Coronary artery (tissue), 2 donors: ENCODE measurements at places on chromosomes 2 and 18.

- DNase-seq = no peak
Observed at GRCh38 chr2:200307724-200308545, 1.4 kb downstream of the SPATS2L start.

- DNase-seq = peak; percentile 63
Observed at GRCh38 chr2:8566155-8566670, 115.6 kb upstream of the ID2 start.

DNA sequence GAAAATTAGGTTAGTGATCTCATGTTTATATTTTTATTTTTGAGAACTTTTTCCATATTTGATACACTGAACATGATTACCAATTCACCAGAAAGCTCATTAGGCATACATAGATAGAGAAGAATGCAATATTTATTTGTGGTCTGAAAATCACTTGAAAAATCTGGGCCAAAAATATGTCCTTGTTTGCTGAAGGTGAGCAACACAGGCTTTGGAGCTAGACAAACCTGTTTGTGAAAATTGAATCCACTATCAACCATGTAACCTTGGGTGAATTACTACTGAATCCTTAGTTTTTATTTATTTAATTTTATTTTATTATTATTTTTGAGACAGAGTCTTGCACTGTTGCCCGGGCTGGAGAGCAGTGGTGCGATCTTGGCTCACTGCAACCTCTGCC lies 46.5 kb upstream of the ZSWIM2 start:
- DNase-seq = no peak

DNA sequence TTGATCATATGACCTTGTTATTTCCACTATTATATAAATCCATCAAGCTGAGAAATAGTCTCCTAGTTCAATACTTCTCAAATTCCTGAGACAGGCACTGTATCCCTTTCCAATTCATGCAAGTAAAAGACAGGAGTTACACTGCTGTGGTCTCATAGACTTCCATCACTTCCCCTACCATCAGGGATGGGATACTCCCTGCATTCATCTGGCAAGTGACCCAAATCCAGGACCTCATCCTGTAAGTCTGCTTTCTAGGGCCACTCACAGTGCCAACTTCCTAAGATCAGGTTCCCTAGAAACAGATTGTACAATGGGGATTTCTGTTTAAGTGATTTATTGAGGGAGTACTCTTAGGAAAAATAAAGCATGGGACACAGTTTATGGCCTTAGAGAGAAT lies 424.0 kb upstream of the CDH7 start:
- no peak for DNase-seq

DNA sequence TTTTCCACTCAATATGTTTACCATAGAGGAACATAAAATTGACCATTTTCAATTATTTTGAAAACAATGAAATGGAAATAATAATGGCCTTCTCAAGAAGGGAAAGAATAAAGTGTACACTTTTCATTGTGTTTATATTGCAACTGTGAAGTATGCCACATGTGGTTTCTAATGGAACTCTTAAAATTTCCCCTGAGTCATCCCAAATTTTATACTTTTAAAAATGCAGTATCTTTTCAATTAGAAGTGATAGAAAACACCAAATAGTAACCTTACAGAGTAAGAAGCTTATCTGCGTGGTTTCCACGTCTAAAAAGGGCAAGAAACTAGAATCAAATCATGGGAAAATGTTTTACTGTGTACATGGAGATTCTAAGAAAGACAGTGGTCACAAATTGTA lies 70.0 kb downstream of the SCG2 start:
- no peak for DNase-seq

DNA sequence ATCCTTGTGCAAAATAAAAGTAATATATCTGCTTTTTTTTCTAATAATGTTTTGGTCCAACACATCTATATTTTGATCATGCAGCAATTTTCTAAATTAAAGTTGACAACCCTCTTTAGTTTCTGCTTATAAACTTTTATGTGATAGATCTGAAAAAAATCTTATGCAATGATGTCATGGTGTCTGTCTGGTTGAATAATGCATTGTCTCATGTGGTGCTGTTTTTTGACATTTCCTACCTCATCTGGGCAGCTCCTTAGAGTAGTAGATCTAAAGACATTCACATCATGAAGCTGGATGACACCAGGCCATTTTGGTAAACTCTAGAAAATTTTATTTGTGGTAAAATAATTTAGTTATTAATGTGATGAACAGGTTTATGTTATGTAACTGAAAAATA lies 106.8 kb upstream of the FN1 start:
- no peak for DNase-seq

GRCh38 chr2:12396699-12397098 lies 320.0 kb upstream of the TRIB2 start:
- DNase-seq = no peak

GRCh38 chr2:26668856-26669750 lies 23.4 kb upstream of the KCNK3 start:
- DNase-seq = peak; percentile 50

DNA sequence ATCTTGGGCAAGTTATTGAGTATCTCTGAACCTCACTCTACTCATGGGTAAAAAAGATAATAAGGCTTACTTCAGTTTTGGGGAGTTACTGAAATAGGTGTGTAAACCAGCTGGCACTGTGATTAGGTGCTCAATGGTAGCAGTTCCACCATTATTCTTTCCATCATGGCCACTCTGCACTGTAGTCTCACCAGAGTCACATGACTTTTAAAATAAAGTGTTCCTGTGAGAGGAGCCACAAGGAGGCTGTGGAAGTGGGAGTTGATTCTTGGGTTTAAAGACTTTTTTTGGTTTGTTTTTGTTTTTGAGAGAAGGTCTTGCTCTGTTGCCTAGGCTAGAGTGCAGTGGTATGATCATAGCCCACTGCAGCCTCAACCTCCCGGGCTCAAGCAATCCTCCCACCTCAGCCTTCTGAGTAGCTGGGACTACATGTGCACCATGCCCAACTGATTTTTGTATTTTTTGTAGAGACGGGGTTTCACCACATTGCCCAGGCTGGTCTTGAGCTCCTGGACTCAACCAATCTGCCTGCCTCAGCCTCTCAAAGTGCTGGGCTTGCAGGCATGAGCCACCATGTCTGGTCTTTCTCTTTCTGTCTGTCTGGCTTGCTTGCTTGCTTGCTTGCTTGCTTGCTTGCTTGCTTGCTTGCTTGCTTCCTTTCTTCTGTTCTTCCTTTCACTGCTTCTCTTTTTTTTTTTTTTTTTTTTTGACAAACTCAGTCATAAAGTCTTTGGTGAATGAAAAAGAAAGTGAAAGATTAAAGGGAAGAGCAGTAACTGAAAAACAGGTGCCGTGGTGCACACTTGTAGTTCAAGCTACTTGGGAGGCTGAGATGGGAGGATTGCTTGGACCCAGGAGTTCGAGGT lies 21.2 kb upstream of the ACVR1 start:
- DNase-seq = no peak
